ENCODE measurements at places on chromosomes 16 and 17. TPM values are rescaled to one million over a fixed set of nuclear protein-coding genes. Genes with fewer than 3 reads are reported as not detected.

The LITAFD gene
- not detected for total RNA-seq

The MYOCD gene
- not detected for total RNA-seq

The ZFPM1 gene
- total RNA-seq = 0.97 TPM

The LRRC37A gene
- total RNA-seq = 1.1 TPM

The PTGES3L gene
- 0.65 TPM for total RNA-seq
